ENCODE measurements at places on chromosomes 4 and X.

GRCh38 chr4:55732864-55733263 lies 86.7 kb upstream of the EXOC1L start:
- DNase-seq = no peak

DNA sequence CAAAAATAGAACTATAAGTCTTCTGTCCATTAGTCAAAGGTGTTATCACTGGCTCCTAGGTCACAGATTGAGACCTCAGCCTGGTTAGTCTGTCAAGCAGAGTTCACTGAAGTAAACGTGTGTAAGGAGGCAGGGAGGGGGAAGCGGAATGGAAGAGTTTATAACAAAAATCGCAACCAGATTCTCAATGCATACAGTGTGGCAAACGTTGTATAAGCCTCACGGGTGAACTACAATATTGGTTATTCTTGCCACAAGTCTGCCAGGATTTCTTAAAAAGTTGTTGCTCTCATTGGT lies 114.8 kb downstream of the AMELX start:
- no peak for DNase-seq

DNA sequence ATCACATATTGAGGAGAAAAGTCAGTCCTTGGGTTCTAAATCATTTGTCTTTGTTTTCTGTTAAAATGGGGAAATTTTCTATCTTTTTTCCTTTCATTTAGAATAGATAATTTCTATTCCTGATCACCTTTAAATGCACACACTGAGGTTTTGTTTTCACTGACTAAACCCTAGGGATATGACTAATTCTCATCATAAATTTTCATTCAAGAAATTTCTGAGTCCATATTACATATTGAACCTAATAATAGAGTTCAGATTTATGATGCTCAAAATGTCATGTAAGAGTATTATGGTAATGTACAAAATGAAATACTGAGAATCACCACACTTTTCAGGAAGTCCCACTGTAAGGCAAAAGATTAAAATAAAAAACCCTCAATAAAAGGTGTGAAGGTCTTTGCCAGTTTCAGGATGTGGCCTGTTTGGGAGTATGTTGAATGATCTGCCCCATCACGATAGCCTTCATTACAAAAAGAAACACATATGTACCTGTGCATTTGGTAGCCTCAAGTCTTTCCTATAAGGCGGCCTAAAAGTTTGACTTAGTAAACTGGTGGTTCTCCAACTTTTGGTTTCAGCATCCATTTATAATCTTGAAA lies 49.4 kb downstream of the LEF1 start:
- no peak for DNase-seq

- no peak for DNase-seq
Measured at GRCh38 chrX:56757327-56757726, 28.3 kb downstream of the NBDY start.

- DNase-seq = no peak
Measured at GRCh38 chr4:105014635-105015034, 132.0 kb upstream of the TET2 start.

GRCh38 chrX:43589735-43590134 lies 66.4 kb upstream of the MAOA start:
- no peak for DNase-seq

DNA sequence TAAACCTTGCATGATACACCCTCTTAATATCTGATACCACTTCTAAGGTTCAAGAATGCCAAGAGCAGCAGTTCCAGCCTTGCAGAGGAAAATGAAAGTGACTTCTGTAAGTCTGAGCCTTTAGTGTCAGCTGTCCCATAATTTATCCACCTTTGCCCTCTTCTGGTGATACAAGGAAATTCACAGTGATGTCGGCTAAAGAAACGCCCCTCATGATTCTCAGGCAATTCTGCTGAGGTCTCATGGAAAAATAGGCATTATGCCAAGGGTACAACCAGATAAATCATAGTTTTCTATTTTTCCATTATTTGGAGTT lies 172.2 kb upstream of the CXCL13 start:
- no peak for DNase-seq

GRCh38 chr4:155794589-155795236 lies 35.9 kb downstream of the GUCY1B1 start:
- DNase-seq = no peak

DNA sequence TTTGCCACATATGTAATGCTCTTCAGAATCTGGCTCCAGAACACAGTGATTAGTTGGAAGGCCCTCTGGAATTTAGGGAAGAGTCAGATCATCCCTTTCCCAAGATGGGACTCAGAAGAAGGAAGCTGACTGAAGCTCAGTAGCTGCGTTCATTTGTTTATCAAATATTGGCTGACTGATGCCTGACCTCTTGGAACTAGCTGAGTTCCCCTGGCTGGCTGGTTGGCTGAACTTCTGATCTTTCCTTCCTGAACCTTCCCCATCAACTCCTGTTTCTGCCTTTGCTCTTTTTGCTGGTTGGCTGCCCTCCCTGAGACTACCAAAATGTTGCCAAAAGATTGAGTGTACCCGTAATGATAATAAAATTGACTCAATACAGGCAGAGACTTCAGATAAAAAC lies 866.5 kb upstream of the INTU start:
- no peak for DNase-seq

- no peak for DNase-seq
Measured at GRCh38 chrX:119726900-119727555, 31.4 kb upstream of the SOWAHD start.

GRCh38 chr4:18722748-18723191 lies 701.2 kb upstream of the LCORL start:
- DNase-seq = no peak

DNA sequence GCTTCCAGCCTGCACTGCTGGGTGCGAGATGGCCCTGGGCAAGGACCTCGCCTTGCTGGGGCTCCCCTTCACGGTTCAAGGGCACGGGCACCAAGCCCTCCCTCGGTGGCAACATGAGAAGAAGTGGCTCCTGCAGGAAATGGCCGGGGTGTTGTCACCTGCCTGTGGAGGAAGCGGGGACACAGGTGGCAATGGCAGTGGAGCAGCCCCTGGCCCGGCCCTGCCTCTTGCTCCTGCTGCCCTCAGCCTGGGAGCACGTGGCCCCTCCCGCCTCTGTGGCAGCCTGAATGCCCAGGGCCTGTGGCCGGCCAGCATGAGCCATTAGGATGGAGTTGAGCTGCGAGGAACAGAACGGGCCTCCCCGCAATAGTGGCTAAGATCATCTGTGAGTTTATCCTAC lies 16.8 kb downstream of the ABCD1 start:
- no peak for DNase-seq

DNA sequence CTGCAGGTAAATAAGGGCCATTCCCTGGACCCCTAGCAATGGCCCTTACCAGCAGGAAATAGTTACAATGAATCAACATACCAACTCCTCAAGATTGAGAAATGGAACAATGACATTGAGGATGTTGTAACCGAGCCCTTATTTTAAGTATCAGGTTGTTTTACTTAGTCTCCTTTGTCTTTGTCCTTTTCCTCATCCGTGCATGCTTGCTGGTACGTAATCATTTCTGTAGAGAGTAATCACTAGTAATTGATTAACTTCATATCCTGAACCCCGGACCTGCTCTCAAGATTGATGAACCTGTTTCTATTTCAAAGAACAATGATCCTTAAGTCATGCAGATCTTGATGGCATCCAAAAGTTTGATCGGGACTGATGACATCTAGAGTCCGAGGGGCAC lies 98.6 kb upstream of the LANCL3 start:
- no peak for DNase-seq

- DNase-seq = no peak
Measured at GRCh38 chr4:28426251-28426650, 1565.6 kb downstream of the STIM2 start.

Data from activated naive CD4-positive, alpha-beta T cell treated with anti-CD3 and anti-CD28 coated beads, Interleukin-2, amount 50 U/mL, for 16 hours (primary cell).